WTC11 (cell line): ENCODE measurements at places on chromosomes 2 and 18.
A peak's percentile ranks its signal among the peaks of the same experiment; 100 is the strongest.

GRCh38 chr2:98476192-98476868 is 31.7 kb downstream of the INPP4A start:
- peaks cover 56% of the 10 kb centered on the region for H3K4me1 ChIP-seq
- DNase-seq = no peak
- H3K36me3 ChIP-seq = no peaks in the 10 kb centered on the region
- H3K4me3 ChIP-seq = no peak overlapping the region

GRCh38 chr2:128474962-128475361 is 156.3 kb upstream of the HS6ST1 start:
- peaks cover 8% of the 10 kb centered on the region for H3K36me3 ChIP-seq
- no peak for DNase-seq
- no peaks in the 10 kb centered on the region; the same call in 1 of the 2 replicates for H3K27me3 ChIP-seq
- H3K4me3 ChIP-seq = no peak overlapping the region
- H3K27ac ChIP-seq = no peak overlapping the region

- no peak overlapping the region for H3K4me3 ChIP-seq
- DNase-seq = no peak
- no peaks in the 10 kb centered on the region for H3K27me3 ChIP-seq
- H3K36me3 ChIP-seq = no peaks in the 10 kb centered on the region
- no peak overlapping the region for H3K27ac ChIP-seq
- H3K4me1 ChIP-seq = no peaks in the 10 kb centered on the region; the same call in 1 of the 2 replicates
Measured at GRCh38 chr2:173049831-173050230, 25.8 kb upstream of the MAP3K20 start.

- peaks cover 17% of the 10 kb centered on the region for H3K4me1 ChIP-seq
- no peaks in the 10 kb centered on the region for H3K36me3 ChIP-seq
- no peak overlapping the region for H3K4me3 ChIP-seq
Measured at GRCh38 chr2:166891727-166892126, 3.4 kb downstream of the XIRP2 start.

DNA sequence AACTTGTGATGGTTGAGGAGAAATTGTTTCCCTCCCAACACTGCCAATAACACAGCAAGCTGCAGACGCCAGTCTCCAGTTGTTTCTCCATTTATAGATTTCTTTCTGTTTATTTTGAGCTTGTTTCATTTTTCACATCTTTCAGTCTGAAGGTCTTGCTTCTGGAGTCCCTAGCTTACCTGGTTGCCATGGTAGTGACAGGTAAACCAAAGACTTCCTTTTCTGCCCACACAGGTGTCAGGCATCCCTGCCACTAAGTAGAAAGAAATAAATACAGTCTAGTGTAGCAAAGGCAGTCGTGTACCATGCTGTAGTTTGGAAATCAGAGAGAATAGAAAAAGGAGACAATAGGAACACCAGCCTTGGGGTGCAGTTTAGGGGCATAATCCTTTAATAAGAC is 82.8 kb downstream of the MARCHF4 start:
- peaks cover 54% of the 10 kb centered on the region for H3K4me1 ChIP-seq
- DNase-seq = no peak
- no peaks in the 10 kb centered on the region for H3K27me3 ChIP-seq
- H3K4me3 ChIP-seq = no peak overlapping the region
- H3K27ac ChIP-seq = no peak overlapping the region

GRCh38 chr2:181471783-181472182 is 14.6 kb downstream of the ITGA4 start:
- H3K27me3 ChIP-seq = no peaks in the 10 kb centered on the region
- no peak overlapping the region for H3K27ac ChIP-seq
- H3K36me3 ChIP-seq = no peaks in the 10 kb centered on the region
- DNase-seq = no peak
- no peak overlapping the region for H3K4me3 ChIP-seq

- H3K4me3 ChIP-seq = no peak overlapping the region
- H3K4me1 ChIP-seq = peaks cover 8% of the 10 kb centered on the region
- H3K27ac ChIP-seq = no peak overlapping the region
- H3K27me3 ChIP-seq = no peaks in the 10 kb centered on the region; the same call in 1 of the 2 replicates
- H3K36me3 ChIP-seq = no peaks in the 10 kb centered on the region
Measured at GRCh38 chr2:20525041-20526035, 78.5 kb downstream of the RHOB start.

DNA sequence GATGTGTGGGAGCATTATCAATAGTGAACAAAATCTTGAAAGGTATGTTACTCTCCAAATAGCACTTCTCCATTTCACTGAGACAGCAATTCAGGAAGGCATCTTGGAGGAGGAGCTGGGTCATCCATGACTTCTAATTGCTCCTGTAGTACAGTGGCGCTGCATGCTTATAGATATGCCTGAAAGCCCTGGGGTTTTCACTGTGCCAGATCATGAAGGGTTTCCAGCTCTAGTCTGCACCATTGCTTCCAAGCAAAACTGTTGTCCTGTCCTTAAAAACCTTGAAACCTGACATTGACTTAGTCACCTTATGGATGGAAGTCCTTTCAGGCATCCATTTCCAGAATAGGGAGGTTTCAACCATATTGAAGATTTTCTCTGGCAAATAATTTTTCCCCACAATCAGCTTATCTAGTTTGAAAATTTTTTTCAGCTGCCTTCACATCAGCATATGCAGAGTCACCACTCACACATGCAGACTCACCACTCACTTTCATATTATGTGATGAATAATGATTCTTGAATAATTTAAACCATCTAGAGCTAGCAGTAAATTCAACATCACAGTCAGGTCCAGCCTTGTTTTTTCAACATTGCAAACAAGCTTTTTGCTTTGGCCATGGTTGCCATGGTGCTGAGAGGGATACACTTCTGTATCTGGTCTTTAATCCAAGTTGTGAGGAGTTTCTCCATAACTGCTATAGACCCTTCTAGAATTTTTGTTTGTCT is 297.1 kb downstream of the CLIP4 start:
- no peak overlapping the region for H3K4me3 ChIP-seq
- H3K36me3 ChIP-seq = 0 out of 2 replicates have a peak, but pooled peaks cover 2% of the 10 kb centered on the region
- no peak for DNase-seq
- no peak overlapping the region for H3K27ac ChIP-seq
- no peaks in the 10 kb centered on the region for H3K27me3 ChIP-seq

DNA sequence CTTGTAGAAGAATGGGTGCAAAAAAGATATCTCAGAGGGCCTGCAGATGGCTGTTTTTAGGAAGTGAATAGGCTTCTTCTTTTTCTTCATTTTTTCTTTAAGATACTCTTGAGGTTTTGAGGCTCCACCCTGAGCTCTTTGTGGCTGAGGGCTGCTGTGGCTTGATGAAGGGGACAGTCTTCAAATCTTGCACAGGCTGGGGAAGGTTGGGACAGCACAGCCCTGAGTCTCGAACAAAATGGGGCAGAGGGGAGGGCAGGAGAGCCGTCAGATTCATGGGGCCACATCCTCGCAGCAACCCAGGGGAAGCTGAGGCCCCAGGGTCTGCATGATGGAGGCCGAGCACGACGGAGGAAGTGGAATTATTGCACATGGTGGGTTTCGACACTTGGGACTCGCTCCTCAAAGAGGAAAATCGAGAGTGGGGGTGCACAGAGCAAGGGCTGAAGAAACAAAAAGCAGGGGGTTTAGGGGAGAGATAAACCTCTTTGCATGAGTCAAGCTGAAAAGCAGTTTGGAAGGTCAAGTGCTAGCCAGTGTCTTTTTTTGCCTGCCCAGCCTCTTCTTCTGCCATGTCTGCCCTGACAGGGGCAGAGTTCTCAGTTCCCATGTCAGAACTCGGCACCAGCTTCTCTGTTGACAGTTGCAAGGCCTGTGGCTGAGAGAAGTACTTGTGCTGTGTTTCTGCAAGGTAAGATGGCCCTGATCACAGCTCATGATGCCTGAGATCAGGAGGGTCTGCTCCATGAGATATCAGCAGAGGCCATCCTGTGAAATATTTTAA is 19.5 kb downstream of the INPP4A start:
- DNase-seq = no peak
- H3K36me3 ChIP-seq = no peaks in the 10 kb centered on the region
- peaks cover 58% of the 10 kb centered on the region for H3K4me1 ChIP-seq
- no peaks in the 10 kb centered on the region for H3K27me3 ChIP-seq

DNA sequence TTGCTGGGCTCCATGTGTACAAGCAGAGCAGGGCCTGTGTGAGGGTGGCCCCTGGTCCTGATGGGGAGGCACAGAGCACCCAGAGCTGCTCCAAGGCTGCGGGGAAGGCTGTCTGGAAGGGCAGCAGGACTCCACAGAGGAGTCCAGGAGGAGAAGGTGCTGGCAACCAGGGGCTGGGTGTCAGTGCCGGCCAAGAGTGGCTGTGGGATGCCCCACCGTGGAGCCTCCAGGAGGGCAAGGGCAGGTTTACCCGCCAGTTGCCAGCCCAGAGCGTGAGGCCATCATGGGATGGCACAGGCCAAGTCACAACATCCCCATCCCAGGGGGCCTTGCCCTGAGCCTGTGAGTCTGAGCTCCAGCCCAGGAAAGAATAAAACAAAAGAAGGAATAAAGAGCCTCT is 241.8 kb downstream of the NAPG start:
- no peak overlapping the region for H3K4me3 ChIP-seq
- DNase-seq = no peak
- no peaks in the 10 kb centered on the region; the same call in 1 of the 2 replicates for H3K27me3 ChIP-seq
- peaks cover 12% of the 10 kb centered on the region for H3K36me3 ChIP-seq

DNA sequence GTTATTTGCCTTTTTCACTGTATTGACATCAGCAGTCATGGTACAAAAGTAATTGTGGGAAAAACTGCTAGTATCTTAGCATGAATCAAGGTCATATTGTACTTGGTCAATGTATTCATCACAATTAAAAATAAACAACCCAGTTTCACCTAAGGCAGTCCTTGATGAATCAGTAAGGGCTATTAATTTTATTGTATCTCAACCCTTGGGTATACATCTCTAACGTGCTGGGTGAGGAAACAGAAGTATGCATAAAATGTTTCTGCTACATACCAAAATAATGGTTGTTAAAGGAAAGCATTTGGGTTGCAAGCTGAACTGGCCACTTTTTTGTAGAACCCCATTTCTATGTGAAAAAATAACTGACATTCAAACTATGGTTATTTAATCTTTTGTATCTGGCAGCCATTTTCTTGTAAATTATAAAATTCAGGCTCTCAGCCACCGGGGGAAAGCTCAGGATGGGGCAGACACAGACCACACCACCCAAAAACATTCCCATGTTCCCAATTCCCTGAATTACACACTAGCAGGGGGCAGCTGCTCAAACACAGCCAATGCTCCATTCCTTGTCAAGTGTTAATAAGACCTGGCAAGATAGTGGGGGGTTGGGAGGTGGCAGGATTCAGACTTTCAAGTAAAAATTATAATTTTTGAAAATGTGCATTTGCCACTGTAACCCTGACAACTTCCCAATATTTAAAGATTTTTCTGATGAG is 49.3 kb downstream of the OLA1 start:
- H3K27ac ChIP-seq = peak overlapping the region; percentile 60; the same call in 1 of the 2 replicates
- H3K36me3 ChIP-seq = peaks cover 3% of the 10 kb centered on the region; the same call in 1 of the 2 replicates

GRCh38 chr2:98578231-98578630 is 30.1 kb downstream of the COA5 start:
- DNase-seq = no peak
- H3K4me3 ChIP-seq = no peak overlapping the region
- H3K27me3 ChIP-seq = no peaks in the 10 kb centered on the region
- no peaks in the 10 kb centered on the region for H3K4me1 ChIP-seq
- no peak overlapping the region for H3K27ac ChIP-seq

GRCh38 chr2:238771218-238771617 is 76.7 kb upstream of the TWIST2 start:
- H3K4me3 ChIP-seq = no peak overlapping the region
- H3K27ac ChIP-seq = no peak overlapping the region
- H3K4me1 ChIP-seq = peaks cover 15% of the 10 kb centered on the region
- no peak for DNase-seq
- H3K27me3 ChIP-seq = no peaks in the 10 kb centered on the region; the same call in 1 of the 2 replicates

DNA sequence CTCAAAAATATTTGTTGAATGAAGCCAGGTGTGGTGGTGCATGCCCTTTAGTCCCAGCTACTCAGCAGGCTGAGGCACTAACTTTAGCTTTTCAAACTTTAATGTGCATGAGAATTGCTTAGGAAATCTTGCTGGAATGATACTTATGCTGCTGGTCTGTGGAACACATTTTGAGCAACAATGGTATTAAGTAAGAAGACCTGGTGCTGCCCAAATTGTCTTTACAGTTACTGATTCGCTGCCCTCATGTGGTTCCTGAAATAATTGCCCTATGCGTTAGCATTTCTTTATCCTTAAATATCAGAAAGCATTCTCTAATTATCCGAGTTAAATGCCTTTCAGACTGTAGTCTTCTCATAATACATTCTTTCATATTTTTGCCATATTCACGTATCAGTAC is 76.0 kb upstream of the SESTD1 start:
- no peak overlapping the region for H3K27ac ChIP-seq
- no peaks in the 10 kb centered on the region for H3K27me3 ChIP-seq
- no peak for DNase-seq

DNA sequence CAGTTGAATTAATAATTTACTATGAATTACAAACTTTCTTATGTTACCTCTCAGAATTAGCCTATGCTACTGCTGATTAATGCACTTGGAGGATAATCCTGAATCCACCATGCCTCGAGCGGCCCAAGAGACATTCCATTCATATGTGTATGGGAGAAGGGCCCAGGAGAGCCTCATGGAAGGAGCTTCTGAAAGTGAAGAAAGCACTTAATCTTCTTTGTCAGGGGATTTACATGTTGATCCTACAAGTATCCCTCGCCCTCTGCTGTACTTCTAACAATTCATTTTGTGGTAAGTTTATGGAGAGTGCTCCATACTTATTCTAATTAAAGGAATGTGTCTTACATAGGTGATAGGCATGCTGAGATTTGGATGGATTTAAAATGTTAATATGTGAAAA is 1189.1 kb upstream of the NXPH2 start:
- no peak overlapping the region for H3K27ac ChIP-seq
- DNase-seq = no peak
- H3K36me3 ChIP-seq = 0 out of 2 replicates have a peak, but pooled peaks cover 3% of the 10 kb centered on the region
- no peaks in the 10 kb centered on the region for H3K27me3 ChIP-seq

- no peak overlapping the region for H3K4me3 ChIP-seq
- H3K4me1 ChIP-seq = peaks cover 10% of the 10 kb centered on the region
- peaks cover 44% of the 10 kb centered on the region for H3K36me3 ChIP-seq
- H3K27ac ChIP-seq = no peak overlapping the region
Measured at GRCh38 chr2:171726847-171727450, 39.7 kb downstream of the DYNC1I2 start.

DNA sequence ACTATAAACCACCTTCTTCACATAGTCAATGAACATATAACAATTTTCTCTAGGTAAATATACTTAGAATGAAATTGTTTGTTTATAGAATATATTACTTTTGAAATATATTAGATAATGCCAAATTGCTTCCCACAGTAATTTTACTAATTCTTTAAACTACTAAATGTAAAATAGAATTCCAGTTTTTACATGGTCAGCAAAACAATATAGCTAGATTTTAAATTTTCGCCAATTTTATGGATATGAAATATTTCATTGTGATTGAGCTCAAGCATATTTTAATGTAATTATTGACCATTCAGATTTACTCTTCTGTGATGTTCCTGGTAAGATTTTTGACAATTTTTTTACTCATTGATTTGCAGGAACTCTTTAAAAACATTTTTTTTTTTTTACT is 444.6 kb downstream of the PARD3B start:
- H3K4me1 ChIP-seq = peaks cover 7% of the 10 kb centered on the region
- no peaks in the 10 kb centered on the region for H3K27me3 ChIP-seq
- no peak overlapping the region for H3K27ac ChIP-seq
- H3K36me3 ChIP-seq = no peaks in the 10 kb centered on the region
- DNase-seq = no peak

GRCh38 chr2:179790235-179791217 is 70.9 kb downstream of the ZNF385B start:
- H3K36me3 ChIP-seq = no peaks in the 10 kb centered on the region
- no peaks in the 10 kb centered on the region for H3K4me1 ChIP-seq
- no peak overlapping the region; the same call in 1 of the 2 replicates for H3K27ac ChIP-seq
- H3K27me3 ChIP-seq = no peaks in the 10 kb centered on the region
- no peak overlapping the region for H3K4me3 ChIP-seq
